ENCODE measurements at places on chromosomes 6 and 20.

- no peak for DNase-seq
These were observed 42.3 kb upstream of the TBC1D7 start for GRCh38 chr6:13370623-13371022.

DNA sequence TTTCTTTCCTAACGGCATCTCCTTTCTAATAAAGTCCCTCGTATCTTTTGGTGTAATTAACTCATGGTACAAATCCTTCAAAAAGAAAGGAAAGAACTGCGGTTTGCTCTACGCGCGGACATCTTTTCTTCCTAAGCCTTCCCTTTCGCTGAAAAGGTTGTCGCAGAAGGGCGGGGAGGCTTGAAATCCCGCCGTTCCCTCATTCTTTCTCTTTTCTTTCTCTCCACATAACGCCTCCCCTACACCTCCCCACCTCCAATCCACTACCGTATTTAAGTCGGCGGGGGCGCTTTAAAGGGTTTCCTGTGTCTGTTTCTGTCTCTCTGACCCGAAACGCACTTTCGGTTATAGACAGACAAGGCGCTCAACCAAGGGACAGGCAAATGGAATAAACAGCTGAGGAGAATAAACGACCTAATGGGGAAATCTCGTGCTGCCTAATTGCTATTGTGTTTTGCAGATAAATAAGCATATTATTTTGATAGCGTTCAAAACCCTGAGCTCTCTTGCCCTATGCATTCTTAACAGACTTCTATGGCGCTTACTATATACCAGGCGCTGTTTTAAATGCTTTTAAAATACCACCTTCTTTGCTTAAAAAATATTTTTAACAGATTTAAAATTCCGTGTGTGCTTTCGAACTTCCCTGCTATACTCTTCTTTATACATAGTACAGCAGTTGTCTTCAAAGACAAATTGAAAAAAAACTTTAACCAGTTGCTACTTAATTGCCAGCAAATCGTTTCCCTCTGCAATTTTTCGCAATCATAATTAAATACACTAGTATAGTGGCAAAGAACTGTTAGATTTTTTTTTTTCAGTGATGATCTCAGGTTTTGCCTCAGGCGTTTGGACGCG lies 2.5 kb upstream of the HEY2 start:
- peak; percentile 46 for DNase-seq

DNA sequence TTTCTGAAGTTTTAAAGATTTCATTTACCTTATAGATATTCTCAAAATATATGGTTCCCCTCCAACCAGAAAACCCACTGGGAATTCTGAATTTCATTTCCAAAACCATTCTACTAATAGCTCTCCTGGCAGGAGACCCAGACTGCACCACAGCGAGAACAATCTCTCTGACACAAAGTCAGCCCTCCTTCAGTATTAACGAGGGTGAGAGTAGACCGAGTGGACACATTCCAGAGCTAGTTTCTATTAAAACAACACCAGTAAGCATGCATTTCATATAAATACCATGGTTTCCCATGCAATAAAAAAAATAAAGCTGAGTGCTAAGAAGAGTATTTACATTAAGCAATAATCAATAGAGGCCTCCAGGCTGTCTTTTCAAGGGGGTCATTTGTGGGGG lies 899.6 kb upstream of the SLC35B3 start:
- DNase-seq = peak; percentile 79

DNA sequence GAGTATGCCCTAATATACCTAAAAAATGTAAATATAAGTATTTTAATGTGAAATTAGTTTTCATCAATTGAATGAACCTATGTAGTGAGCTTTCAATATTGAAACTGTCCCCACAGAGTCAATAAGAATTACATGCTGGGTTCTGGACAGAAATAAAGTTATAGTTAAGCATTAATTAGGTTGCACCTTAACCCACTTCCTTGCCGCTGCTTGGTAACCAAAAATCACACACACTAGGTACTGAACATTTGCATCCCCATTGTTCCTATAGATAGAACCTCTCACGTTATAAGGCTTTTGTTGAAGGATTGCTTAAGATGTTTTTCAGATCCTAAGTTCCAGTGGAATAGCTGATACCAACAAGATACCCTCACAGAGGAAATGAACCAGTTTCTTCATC lies 237.1 kb upstream of the OPRM1 start:
- no peak for DNase-seq

DNA sequence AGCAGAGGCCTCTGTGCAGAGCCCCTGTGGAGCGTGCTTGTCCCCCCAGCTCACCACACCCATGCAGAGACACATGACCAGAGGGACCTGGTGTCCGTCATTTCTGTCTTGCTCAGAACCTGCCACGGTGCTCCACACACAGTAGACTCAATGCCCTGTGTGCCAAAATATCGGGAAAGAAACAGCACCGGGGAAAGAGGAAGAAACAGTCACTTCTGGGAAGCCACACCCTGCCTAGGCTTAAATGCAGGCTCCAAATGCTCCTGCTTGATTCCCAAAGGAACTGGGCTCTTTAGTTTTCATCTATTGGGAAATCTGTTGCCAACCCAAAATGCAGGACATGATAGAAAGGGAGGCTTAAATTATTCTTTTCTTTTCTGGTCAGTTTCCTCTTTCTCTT lies 503.9 kb downstream of the CD83 start:
- no peak for DNase-seq

GRCh38 chr20:43669332-43669731 lies 2.4 kb downstream of the MYBL2 start:
- DNase-seq = peak; percentile 63

DNA sequence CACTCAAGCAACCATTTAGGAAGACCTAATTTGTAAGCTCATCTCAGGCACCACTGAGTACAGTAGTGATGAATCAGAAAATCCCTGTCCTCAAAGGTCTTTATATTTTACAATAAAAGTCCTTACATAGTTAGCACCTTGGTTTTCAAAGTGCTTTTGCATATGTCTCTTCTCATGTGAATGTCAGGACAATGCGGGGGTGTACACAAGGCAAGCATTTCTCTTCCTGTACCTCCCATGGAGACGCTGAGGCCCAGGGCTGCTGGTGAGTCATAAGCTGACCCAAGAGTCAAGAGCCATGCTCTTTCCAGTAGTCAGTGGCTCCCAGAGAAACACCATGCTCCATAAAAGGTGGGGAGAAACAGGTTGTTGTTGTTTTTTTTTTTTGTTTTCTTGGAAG lies 174.0 kb downstream of the GJA10 start:
- peak; percentile 61 for DNase-seq

GRCh38 chr6:20870021-20870420 lies 335.8 kb downstream of the CDKAL1 start:
- no peak for DNase-seq

GRCh38 chr6:150713931-150714330 lies 114.2 kb downstream of the PLEKHG1 start:
- DNase-seq = no peak

GRCh38 chr6:24901698-24902328 lies 33.9 kb downstream of the RIPOR2 start:
- DNase-seq = no peak

DNA sequence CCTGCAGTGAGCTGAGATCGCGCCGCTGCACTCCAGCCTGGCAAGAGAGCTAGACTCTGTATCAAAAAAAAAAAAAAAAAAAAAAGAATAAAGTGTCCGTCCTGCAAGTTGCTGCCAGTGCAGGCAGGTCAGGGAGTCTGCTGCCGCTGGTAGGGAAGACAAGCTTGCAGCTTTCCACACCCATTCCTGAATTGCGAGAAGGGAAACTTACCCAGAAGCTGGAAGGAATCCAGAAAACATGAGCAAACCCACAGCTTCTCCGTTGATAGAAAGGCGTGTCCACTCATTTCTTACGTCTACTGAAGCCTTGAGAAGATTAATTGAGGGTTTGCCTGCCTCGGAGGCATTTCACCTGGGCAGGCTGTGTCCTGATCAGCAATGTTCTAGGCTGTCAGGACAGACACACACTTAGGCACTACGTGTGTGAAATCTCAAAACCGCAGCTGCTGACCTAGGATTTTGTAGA lies 61.6 kb upstream of the DSP start:
- DNase-seq = peak; percentile 15

DNA sequence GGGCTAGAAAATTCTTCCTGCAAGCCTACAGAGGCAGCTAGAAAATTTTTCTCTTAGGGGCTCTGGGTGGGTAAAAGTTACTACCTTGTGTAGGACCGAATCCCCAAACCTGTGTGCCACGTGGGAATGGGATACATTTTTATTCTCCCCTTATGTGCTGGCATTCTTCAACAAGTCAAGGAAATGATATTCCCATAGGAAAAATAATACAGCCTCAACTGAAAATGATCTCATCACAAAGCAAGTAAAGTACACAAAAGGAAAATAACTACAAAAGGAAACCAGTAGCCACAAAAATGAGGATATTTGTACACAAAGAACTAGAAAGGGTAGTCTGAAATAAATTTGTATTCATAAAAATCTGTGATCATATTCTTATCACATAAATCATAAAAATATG lies 298.1 kb downstream of the LAMA2 start:
- no peak for DNase-seq

DNA sequence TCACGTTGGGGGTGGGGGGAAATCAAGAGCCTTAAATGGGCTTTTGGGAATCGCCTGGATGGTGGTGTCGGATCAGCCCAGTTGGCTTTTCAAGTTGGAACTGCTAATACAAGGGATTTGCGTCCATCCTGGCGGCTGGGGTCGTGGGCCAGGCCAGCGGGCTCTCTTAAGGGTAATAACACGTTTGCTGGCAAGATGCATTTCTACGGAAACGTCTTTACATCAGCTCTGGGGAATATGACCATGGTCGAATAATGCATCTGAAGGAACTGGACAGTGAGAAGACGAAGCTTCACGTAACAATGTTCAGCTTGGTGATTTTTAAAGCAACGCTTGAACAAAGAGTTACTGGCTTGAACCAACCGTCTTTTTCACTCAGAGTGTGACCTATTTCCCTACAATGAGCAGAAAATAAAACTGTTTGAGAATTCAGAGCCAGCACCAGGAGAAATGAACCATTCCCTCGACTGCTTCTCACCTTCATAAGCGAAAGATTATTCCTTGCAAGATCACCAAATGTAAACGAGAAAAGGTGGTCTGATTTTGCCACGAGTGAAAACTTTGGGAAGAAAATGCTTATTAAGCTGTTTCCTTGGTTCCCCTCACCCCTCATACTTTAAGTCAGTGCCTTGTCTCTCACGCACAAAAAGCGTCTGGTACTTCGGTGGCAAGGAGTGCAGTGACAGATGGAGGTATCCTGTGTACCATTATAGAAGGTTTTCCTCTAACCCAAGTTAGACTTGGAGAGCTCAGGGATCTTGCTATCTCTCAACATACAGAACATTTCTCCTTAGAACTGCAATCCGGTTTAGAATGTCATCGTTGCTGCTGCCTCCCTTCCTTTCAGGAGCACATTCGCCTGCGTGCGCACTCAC lies 1.4 kb upstream of the MARCKS start:
- peak; percentile 69 for DNase-seq
